NCI-H146 (cell line): ENCODE measurements at places on chromosomes 2 and 18.

- DNase-seq: no peak
These were observed 36.5 kb downstream of the COLEC12 start for GRCh38 chr18:463827-464541.

DNA sequence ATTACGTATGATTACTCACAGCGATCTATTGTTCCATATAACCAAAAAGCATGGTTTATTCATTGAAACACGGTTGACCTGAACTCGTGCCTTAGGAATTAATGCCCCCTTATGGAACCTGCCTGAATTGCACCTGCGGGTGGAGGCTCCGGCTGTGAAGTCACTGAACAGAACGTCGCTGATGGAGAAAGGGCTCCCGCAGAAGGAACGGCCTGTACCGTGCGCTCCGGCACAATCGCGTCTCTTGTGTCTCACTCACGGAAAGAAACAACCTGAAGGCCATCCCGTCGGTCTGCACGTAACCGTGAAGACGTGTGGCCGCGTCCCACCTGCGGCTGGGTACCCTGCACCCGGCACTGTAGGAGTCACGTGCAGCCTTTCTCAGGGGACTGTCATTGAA, 133.1 kb downstream of the NFATC1 start:
- DNase-seq: peak; percentile 59

DNA sequence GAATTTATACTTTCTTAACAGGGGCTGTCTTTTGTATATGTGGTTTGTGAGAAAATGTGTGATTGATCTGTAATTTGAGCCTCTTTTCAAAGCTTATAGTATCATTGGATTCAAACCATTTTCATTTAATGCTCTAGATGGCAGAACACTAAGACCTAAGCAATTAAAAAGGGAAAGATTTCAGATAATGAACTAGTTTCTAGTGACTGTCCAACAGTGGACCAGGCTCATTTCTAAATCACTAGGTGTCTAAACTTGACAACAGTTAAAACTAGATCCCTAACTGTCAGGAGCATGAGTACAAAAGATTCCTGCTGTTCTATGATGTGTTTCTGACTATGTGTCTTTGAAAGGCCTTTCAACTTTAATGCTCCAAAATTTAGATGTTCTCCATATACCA, 54.6 kb downstream of the ANKRD44 start:
- DNase-seq: no peak

DNA sequence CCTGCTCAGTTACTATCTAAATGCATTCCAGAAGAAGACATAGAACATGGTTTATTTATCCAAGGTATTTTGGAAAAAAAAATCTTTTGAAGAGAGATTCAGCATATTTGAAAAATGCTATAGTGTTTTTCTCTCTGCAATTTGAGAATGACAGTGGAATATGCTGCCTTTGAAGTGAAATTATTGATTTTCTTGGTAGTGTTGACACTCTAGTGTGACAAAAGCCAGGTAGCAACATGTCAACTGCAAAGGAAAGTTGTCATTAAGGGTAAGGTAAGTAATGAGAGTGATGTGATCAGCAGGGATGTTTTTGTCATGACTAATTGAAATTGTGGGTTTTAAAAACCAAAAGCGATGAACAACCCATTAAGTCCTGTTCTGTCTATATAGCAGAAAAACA, 1387.1 kb upstream of the TMEFF2 start:
- peak; percentile 52 for DNase-seq

GRCh38 chr2:215027779-215028178, 110.6 kb downstream of the ABCA12 start:
- no peak for DNase-seq

GRCh38 chr2:70732766-70733645, 35.0 kb downstream of the ADD2 start:
- DNase-seq: no peak

GRCh38 chr18:5890331-5891183, 4.8 kb downstream of the TMEM200C start:
- no peak for DNase-seq
